ENCODE measurements at places on chromosomes 11 and 22.

- no peak overlapping the region for H3K4me3 ChIP-seq
- H3K27ac ChIP-seq, result no peak overlapping the region
- no peaks in the 10 kb centered on the region for H3K4me1 ChIP-seq
- H3K27me3 ChIP-seq, result no peaks in the 10 kb centered on the region
Observed at GRCh38 chr11:127656116-127656836, 655.7 kb upstream of the KIRREL3 start.

DNA sequence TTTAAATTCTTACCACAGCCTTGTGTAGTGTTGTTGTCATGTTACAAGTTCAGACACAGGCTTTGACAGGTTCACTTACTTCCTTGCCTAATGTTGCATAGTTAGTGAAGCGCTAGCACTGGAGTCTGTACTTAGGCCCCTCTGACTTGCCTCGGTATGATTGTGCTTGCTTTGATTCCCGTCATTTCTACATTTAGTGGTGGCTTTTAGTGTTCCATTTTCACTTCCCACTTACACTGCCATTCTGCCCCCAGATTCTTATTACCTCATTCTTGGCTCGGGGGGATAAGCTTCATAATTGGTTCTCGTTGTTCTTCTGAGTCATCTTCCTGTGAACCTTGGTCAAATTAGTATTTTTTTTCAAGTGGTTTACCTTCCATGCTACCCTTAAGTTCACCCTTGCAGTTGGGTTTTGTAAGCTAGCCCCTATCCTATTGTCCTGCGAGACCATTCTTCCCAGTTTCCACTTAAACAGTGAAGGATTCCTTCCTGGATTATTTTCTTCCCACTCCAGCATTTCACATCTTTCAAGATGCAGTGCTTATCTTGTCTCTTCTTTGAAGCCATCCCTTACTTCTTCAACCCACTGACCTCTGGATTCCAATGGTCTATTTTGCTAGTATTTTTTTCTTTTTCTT lies 68.7 kb downstream of the DDX10 start:
- DNase-seq, result no peak
- peaks cover 7% of the 10 kb centered on the region for H3K36me3 ChIP-seq
- H3K27me3 ChIP-seq, result no peaks in the 10 kb centered on the region
- no peak overlapping the region for H3K27ac ChIP-seq
- H3K4me1 ChIP-seq, result peaks cover 5% of the 10 kb centered on the region

DNA sequence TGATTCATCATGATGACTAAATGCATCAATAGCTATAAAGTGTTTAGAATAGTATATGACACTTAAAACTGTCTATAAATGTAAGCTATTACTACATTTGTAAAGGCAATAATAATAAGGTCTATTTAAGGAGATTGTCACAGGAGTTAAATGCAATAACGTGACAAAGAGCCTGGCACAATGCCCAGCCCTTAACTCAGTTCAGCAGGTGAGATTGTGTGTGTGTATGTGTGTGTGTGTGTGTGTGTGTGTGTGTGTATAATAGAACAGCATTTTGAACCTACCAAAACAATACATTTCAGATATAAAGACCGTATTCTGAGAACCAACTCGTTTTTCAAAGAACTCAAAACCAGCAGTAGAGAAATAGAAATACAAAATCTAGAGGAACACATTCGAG lies 177.5 kb downstream of the MYO18B start:
- H3K4me1 ChIP-seq, result no peaks in the 10 kb centered on the region
- H3K27ac ChIP-seq, result no peak overlapping the region
- H3K27me3 ChIP-seq, result no peaks in the 10 kb centered on the region
- no peaks in the 10 kb centered on the region for H3K36me3 ChIP-seq

GRCh38 chr22:39469681-39470450 lies 13.1 kb downstream of the MGAT3 start:
- H3K27me3 ChIP-seq, result no peaks in the 10 kb centered on the region
- H3K4me1 ChIP-seq, result peaks cover 100% of the 10 kb centered on the region
- no peak for DNase-seq
- no peak overlapping the region for H3K4me3 ChIP-seq
- H3K27ac ChIP-seq, result peak overlapping the region; percentile 80
- H3K36me3 ChIP-seq, result no peaks in the 10 kb centered on the region

DNA sequence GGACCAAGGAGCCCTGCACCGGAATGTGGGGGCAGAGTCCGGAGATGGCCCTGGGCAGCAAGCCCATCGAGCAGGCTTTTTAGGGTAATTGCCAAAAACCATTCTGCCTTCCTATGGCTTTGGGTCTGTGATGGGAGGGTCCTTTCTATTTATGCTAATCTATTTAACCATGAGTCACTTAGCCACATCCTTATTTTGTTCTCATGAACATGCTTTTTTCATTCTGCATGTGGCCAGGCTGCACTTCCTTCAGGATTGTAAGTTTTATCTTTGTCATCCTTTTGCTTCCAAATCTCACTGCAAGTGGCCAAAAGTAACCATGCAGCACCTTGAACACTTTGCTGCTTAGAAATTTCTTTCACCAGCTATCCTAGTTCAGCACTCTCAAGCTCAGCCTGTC lies 88.3 kb downstream of the EFCAB6 start:
- no peaks in the 10 kb centered on the region for H3K27me3 ChIP-seq
- DNase-seq, result no peak
- peaks cover 7% of the 10 kb centered on the region for H3K4me1 ChIP-seq
- H3K27ac ChIP-seq, result no peak overlapping the region
- H3K4me3 ChIP-seq, result no peak overlapping the region
- no peaks in the 10 kb centered on the region for H3K36me3 ChIP-seq

DNA sequence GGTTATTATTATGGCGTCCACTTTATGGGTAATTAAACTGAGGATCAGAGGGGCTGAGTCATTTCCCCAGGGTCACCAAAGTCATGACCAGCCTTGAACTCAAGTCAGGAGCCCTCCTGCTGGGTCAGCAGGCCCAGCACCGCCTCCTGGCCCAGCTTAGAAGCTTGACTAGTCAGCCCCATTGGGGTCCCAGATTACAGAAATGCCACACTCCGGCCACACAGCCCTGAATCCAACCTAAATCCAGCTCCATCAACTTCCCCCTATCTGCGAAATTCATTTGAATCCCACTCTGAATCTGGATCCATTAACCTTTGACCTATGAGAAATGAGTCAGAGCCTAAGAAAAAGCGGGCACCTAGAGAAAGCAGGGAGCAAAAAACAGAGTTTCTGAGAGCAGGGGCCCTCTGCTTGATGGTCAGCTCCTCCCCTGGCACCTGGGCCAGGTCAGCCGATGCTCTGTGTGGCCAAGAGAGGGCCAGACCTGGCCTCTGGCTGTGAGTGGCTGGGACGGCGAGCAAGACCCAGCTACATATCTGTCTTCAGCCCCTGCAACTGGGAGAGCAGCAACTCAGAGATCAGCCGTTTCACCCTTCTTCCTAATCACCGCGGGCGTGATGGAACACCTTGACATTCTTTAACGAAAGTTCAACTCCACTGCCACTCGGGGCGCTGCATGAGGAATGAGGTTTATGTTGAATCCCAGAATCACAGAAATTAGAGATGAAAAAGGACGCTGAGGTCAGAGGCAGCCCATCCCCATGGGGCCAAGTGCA lies 196.1 kb downstream of the TRIM29 start:
- no peaks in the 10 kb centered on the region for H3K4me1 ChIP-seq
- no peak overlapping the region for H3K27ac ChIP-seq
- H3K27me3 ChIP-seq, result no peaks in the 10 kb centered on the region
- H3K36me3 ChIP-seq, result no peaks in the 10 kb centered on the region
- no peak overlapping the region for H3K4me3 ChIP-seq
- DNase-seq, result no peak

- no peaks in the 10 kb centered on the region for H3K36me3 ChIP-seq
- H3K27me3 ChIP-seq, result no peaks in the 10 kb centered on the region
- no peak overlapping the region for H3K27ac ChIP-seq
- no peak overlapping the region for H3K4me3 ChIP-seq
- H3K4me1 ChIP-seq, result no peaks in the 10 kb centered on the region
- no peak for DNase-seq
Observed at GRCh38 chr11:118071416-118072030, 5.4 kb upstream of the TMPRSS4 start.

DNA sequence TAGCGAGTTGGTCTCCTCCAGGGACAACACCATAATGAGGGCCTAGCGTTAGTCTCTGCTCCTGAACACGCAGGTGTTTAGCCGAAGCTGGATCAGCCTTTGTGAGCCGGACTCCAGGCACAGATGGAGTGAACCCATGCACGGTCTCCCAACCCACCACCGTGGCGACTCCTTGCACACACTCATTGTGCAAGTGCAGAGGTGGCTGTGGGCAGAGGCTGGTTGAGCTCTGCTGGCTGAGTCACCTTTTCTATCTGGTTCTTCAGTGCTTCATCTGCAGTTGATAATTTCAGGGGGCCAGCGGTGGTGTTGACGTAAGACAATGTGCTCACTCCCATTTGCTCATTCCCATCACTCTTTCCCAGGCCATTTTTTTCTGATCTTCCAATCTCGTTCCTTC lies 72.1 kb upstream of the SLC22A12 start:
- no peak overlapping the region for H3K27ac ChIP-seq
- H3K36me3 ChIP-seq, result no peaks in the 10 kb centered on the region
- no peak for DNase-seq

GRCh38 chr11:120215634-120216033 lies 4.8 kb downstream of the OAF start:
- H3K27ac ChIP-seq, result peak overlapping the region; percentile 77
- peaks cover 10% of the 10 kb centered on the region for H3K36me3 ChIP-seq
- H3K4me3 ChIP-seq, result no peak overlapping the region
- no peaks in the 10 kb centered on the region for H3K27me3 ChIP-seq

DNA sequence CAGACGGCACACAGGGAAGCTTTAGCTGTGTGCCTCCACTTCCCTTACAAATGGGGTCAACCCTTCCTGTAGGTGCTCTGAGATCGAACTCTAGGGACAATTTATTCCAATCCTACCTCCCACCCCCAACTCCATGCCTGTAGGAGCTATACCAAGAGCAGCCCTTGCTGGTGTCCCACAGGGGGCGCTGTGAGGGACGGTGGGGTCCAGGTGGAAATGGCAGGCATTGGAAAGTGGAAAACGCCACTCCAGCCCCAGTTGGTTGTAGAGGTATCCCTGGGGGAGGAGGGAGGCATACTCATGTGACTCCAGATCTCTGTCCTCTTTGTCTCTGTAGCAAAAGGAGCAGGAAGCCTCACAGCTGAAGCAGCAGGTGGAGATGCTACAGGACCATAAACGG lies 161.3 kb downstream of the MYO18B start:
- H3K36me3 ChIP-seq, result no peaks in the 10 kb centered on the region
- no peak for DNase-seq
- H3K4me1 ChIP-seq, result no peaks in the 10 kb centered on the region
- no peak overlapping the region for H3K4me3 ChIP-seq
- H3K27me3 ChIP-seq, result peaks cover 11% of the 10 kb centered on the region
- H3K27ac ChIP-seq, result no peak overlapping the region

DNA sequence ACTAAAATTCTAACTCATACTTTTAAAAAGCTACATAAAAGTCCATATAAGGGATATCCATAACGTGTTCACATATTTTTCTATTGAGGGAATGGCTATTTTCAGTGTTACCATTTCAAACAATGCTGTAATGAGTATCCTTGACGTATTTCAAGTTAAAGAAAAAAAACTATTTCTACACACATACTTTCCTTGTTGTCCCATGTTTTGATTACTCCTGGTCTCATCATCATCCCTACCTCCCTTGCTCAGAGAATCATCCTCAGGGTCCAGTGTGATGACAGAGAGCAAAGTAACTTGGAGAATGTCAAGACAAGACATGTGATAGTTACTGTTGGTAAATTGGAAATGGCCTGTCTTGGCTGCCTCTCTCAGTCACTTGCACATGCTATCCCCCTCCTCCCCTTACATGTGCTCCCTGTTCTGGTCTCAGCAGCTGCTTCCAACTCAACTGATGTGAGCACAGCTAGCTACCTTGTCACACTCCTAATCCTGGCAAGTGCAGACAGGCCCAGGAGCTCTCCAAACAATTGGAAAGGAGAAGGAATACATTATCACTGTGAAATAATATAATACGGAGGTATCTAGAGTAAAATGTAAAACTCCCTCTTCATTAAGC lies 21.8 kb downstream of the NUMA1 start:
- no peak overlapping the region for H3K27ac ChIP-seq
- DNase-seq, result no peak
- H3K4me3 ChIP-seq, result no peak overlapping the region
- H3K4me1 ChIP-seq, result no peaks in the 10 kb centered on the region
- H3K27me3 ChIP-seq, result no peaks in the 10 kb centered on the region

DNA sequence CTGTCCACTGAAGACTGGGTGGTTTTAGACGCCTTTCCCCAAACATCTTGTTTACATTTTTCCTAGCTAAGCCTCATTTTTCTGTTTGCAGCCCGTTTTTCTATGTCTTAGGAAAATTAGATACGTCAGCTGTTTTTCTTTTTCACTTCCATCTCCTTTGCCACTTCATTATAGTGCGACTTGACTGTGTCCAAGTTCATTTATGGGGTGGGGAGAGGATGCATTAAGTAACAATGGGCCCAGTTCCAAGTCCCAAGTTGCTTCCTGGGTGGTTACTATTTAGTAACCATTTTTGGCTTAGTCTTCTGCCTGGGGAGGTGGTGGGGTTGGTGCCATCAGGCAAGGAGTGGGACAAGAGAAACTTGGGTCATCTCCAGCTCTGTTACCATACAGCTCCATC lies 83.0 kb downstream of the TRAF6 start:
- H3K36me3 ChIP-seq, result no peaks in the 10 kb centered on the region
- H3K4me3 ChIP-seq, result no peak overlapping the region

DNA sequence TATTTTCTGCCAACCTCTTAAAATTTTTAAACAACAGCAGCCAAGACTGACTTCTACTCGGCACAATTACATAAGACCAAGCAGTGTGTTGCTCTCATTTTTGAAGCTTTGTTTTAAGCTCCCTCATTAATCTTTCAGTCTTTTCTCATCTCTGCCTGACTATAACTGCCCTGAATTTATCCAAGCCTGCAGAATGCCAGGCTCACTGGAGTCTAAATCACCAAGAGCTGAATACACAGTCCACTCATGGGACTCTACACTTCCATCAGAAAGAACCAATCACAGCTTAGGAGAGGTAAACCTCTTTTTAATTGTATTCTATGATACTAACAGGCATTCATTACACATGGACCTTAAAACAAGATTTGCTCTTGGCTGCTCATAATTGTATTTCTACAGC lies 178.7 kb downstream of the CADM1 start:
- H3K4me1 ChIP-seq, result peaks cover 22% of the 10 kb centered on the region
- no peaks in the 10 kb centered on the region for H3K27me3 ChIP-seq
- H3K36me3 ChIP-seq, result no peaks in the 10 kb centered on the region
- no peak overlapping the region for H3K4me3 ChIP-seq
- DNase-seq, result no peak

- no peak overlapping the region for H3K27ac ChIP-seq
- no peak overlapping the region for H3K4me3 ChIP-seq
- DNase-seq, result no peak
- no peaks in the 10 kb centered on the region for H3K36me3 ChIP-seq
- no peaks in the 10 kb centered on the region for H3K27me3 ChIP-seq
Observed at GRCh38 chr11:62922653-62923431, 1.7 kb upstream of the CHRM1 start.

- no peaks in the 10 kb centered on the region for H3K36me3 ChIP-seq
- no peaks in the 10 kb centered on the region for H3K27me3 ChIP-seq
- no peak overlapping the region for H3K27ac ChIP-seq
- no peaks in the 10 kb centered on the region for H3K4me1 ChIP-seq
Observed at GRCh38 chr11:128133501-128133900, 453.9 kb downstream of the ETS1 start.

- no peak for DNase-seq
- H3K4me1 ChIP-seq, result peaks cover 8% of the 10 kb centered on the region
- no peaks in the 10 kb centered on the region for H3K36me3 ChIP-seq
- no peak overlapping the region for H3K27ac ChIP-seq
Observed at GRCh38 chr11:44831605-44832394, 105.0 kb downstream of the TSPAN18 start.

GRCh38 chr11:87359401-87359800 lies 321.7 kb downstream of the TMEM135 start:
- H3K27ac ChIP-seq, result no peak overlapping the region
- H3K36me3 ChIP-seq, result no peaks in the 10 kb centered on the region
- peaks cover 13% of the 10 kb centered on the region for H3K4me1 ChIP-seq
- H3K27me3 ChIP-seq, result no peaks in the 10 kb centered on the region

All from tibial nerve (tissue), 4 donors.